ENCODE measurements at places on chromosomes 13 and 19.

GRCh38 chr19:13039211-13039789, 44.0 kb downstream of the NFIX start:
- no peak for DNase-seq

DNA sequence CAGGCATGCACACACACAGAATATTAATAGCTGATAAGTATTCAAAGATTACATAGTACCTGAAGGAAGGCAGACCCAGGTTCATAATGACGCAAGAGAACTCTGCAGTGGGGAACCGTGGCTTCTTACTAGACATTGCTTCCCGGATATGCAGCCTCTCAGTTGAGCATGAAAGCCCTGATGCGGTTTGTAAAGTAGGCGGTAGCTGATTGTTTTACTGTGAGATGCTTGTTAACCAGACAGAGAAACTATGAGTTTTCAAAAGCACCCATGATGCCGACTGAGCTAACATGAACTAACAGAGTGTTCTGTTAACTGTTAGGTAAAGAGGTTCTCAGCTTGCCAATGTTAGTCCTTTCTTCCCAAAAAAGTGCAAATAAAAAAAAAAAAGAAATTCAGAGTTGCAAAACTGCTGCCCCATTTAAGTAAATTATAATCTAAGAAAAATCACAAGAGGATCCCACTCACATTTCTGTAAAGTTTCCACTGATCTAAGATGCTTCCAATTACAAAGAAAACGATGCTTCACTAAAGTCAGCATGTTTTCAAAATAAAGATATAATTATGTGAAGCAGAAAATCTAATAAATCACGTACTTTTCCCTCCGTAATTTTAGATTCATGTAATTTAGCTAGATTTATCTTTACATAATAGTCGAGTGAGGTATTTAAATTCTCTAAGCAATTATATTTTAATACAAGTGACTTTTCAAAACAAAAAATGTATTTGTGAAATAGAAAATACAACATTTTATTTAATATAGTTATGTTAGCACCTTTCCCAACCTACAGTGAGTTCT, 2.2 kb downstream of the FLT1 start:
- no peak for DNase-seq

DNA sequence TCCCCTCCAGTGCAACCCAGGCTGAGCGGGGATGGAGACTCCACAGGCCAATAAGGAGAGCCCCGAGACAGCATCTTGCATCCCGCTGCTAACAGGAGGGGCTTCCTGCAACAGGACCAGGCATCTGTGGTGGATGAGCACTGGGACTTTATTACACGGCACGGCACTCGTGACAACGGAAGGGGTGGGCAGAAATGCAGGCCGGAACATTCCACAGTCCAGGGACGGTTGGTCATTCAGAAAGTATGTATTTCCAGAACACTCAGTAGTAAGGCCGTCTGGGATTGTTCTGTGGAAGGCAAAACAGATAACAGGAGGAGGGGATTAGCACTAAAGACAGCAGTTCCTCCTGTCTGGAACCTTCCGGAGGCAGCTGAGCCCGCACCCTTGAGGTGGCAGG, 3.3 kb upstream of the TM6SF2 start:
- DNase-seq = no peak

DNA sequence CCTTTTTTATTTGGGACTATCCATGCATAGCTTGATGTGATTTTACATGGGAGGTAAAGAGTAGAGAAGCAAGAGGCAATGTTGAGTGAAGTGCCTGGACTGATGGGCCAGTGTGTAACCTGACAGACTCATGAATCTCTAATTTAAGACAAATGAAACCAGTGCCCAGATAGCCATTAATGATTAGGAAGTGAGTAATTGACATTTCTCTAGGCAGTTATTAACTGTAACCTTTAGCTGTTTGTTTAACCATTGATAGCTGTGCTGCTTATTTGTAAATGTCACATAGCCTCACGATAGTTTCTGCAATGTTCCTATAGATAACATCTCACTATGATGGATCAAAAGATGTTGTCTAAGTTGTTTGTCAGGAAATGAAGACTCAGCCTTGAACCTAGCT, 1047.5 kb upstream of the SPRY2 start:
- no peak for DNase-seq

- DNase-seq = no peak
These were observed 41.4 kb downstream of the NLRP12 start for GRCh38 chr19:53782698-53783097.
